ENCODE measurements at places on chromosomes 3 and 15.
A peak's percentile ranks its signal among the peaks of the same experiment; 100 is the strongest.

DNA sequence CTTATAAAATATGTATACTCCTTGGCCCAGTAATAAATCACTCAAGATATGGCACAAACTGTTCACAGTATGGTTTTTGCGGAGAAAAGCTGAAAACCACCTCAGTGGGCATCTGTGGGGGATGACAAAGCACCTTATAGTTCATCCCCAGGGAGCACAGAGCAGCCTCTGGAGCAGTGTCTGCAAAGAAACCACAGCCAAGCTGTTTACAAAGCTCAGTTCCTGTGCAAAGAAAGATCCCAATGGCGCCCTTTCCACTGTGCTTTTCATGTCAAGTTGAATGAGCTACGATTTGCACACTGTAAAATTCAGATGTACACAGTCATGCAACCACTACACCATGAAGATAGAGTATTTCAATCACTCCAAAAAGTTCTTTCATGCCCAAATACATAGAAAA lies 2.5 kb upstream of the EFCC1 start:
- DNase-seq: no peak

DNA sequence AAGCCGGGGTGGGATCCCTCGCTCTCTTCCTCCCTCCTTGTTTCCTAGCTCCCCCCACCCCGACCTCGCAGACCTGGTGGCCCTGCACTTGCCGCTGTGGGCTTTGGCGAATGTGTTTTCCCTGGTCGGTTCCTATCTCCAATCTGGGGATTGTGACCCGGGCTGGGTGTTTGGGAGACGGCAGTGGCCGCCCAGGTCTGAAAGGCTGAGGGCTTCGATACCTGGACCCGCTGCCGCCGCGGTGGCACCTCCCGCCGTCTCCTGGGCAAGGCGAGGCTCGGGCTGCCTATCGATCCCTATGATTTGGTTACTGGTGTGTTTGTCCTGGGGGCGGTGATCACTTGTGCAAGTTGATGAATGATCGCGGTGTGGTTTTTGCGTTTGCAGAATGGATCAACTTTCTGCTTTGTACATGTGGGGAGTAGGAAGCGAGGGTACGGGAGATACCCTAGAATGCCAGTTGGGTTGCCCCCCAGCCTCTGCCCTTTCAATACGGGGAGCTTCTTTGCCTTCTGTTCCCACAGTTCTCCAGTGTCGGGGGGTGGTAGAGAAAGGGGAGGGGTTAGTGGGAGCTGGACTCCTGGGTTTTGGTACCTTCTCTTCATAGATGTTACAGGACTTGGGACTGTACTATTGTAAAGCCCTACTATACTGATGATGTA lies 3.0 kb downstream of the BBX start:
- DNase-seq: peak; percentile 28

- DNase-seq: no peak
These were observed 203.2 kb upstream of the TMCO5A start for GRCh38 chr15:37731146-37731746.

DNA sequence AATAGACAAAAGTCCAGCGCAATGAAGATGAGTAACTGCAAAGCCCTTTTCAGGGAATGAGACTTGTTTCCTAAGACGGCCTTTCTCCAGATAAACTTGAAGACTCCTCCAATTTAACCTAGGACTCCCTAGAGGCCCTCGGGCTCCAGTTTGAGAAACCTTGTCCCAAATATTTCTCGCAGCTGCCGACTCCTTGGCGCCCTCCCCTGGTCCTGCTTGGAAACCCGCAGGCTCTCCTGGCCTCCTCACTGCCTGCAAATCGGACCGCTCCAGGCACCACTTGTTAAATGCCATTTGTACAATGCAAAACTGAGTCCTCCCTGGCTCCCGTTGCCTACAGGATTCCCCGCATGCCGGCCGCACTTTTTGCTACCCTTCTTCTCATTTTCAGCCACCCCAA lies 36.8 kb downstream of the MUC4 start:
- peak; percentile 46 for DNase-seq
